Neural progenitor cell (in vitro differentiated cells): ENCODE measurements at places on chromosomes 6 and 20.
A peak's percentile ranks its signal among the peaks of the same experiment; 100 is the strongest.

- no peaks in the 10 kb centered on the region for H3K36me3 ChIP-seq
- H3K27me3 ChIP-seq = no peaks in the 10 kb centered on the region
- no peaks in the 10 kb centered on the region for H3K4me1 ChIP-seq
- no peak for DNase-seq
- no peak overlapping the region for H3K27ac ChIP-seq
Measured at GRCh38 chr20:8062756-8063155, 43.2 kb upstream of the TMX4 start.

DNA sequence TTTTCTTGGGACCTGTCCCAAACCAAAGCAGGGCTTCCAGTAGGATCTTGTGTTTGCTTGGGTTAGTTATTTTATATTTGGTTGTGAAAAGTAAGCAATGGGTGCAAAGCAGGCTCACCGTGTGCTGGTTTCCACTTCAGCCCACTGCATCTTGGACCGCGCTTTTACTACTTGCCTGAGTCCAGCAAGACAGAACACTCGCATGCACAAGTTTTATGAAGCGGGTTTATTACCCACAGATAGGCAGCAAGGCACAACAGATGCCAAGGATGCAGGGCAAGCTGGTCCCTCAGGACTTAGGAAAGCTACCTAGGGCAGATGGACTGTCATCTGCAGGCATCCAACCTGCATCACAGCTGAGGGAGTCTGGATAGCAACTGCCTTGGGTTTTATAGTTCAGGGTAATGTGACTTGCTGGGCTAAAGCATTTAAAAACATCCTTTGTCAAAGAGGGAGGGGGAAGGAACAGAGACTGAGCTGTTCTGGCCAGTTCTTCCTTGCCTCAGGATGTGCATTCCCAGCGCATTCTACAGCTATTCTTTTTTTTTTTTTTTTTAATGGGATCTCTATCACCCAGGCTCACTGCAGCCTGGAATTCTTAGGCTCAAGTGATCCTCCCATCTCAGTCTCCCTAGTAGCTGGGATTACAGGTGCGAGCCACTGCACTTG, 18.5 kb downstream of the CITED2 start:
- H3K4me3 ChIP-seq = no peak overlapping the region
- no peaks in the 10 kb centered on the region for H3K36me3 ChIP-seq
- no peaks in the 10 kb centered on the region for H3K27me3 ChIP-seq
- DNase-seq = no peak

DNA sequence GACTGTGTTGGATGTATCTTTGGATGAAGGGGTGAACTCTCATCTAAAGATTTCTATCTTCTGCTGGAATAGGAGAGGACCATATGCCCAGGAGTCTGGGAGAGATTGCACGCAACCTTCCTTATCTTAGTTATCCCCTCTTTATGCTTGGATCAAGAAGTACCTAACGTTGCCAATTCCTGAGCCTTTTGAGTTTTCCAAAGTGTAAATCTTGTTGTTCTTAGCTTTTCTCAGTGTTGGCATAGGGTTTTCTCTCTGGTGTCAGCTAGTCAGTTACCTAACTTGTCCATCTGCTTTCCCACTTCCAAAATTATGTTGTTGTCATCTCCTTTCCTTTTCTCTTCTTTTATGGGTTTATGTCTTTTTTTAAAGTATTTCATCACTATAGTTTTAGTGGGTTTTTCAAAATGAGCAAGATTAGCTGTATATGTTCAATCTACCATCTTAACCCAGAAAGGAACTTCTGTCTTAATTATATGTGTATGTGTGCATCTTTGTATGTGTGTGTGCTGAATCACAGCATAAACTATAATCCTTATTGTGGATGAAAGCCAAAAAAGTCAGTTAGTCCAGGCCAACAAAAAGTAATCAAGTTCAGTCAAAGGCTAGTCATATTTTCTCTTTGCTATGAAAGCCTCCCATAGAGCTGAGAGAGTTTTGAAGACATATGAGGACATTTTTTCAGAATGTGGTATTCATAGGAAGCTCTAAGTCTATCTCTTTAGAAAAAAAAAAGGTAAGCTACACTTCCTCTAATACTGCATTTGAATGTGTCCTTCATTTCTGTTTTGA, 72.1 kb downstream of the KHDC1L start:
- no peak overlapping the region for H3K4me3 ChIP-seq
- H3K4me1 ChIP-seq = no peaks in the 10 kb centered on the region
- H3K36me3 ChIP-seq = no peaks in the 10 kb centered on the region
- no peak for DNase-seq
- H3K27ac ChIP-seq = no peak overlapping the region

DNA sequence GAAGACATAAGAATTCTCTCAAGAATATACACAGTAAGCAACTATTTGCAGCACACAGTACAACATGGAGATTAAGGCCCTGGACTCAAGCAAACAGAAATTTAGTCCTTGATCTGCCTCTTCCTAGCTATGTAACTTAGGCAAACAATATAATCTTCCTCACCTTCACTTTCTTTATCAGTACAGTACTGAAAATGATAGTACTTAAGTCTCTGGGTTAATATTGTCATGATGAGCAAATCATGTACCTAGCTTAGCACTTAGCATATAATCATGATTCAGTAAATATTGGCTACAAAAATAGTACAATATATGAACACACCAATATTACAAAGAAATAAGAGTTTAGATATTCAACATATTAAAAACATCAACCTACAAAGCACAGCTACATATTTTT, 320.5 kb downstream of the HACE1 start:
- no peak for DNase-seq
- no peak overlapping the region for H3K27ac ChIP-seq
- H3K4me1 ChIP-seq = no peaks in the 10 kb centered on the region
- H3K36me3 ChIP-seq = no peaks in the 10 kb centered on the region
- H3K4me3 ChIP-seq = no peak overlapping the region
- no peaks in the 10 kb centered on the region for H3K27me3 ChIP-seq

GRCh38 chr6:147281895-147282565, 77.8 kb downstream of the STXBP5 start:
- DNase-seq = no peak
- H3K36me3 ChIP-seq = peaks cover 25% of the 10 kb centered on the region
- H3K27ac ChIP-seq = no peak overlapping the region
- H3K4me1 ChIP-seq = no peaks in the 10 kb centered on the region

DNA sequence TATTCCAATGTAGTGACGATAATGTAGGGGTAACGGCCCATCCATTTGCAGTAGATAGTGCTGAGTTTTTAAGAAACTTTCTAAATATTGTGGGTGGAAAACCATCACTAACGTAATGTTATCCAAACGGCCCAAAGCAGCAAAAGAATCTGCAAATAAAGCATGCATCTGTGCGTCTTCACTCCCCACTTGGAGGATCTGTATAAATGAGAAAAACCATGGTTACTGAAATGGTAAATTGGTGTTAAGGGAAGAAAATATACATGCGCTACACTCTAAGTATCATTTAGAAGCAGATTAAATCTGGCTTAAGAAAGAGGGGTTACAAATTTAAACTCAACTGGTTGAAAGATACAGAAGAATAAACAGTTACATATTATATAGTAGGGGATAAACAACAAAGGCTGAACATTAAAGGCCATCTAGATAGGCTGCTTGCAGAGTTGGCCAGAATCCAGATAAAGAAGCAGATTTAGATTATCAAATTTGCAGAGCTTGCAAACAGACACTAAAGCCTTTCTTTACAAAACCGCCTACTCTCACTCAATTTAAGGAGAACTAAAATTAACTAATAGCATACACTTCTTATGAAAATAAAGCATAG, 93.3 kb downstream of the SESN1 start:
- no peaks in the 10 kb centered on the region for H3K4me1 ChIP-seq
- H3K27ac ChIP-seq = no peak overlapping the region
- H3K27me3 ChIP-seq = no peaks in the 10 kb centered on the region
- no peak for DNase-seq
- no peaks in the 10 kb centered on the region for H3K36me3 ChIP-seq

GRCh38 chr6:25359891-25360290, 80.7 kb downstream of the CARMIL1 start:
- H3K27me3 ChIP-seq = no peaks in the 10 kb centered on the region
- no peaks in the 10 kb centered on the region for H3K36me3 ChIP-seq
- no peak for DNase-seq

- no peaks in the 10 kb centered on the region for H3K36me3 ChIP-seq
- H3K4me1 ChIP-seq = no peaks in the 10 kb centered on the region
- no peaks in the 10 kb centered on the region for H3K27me3 ChIP-seq
- H3K4me3 ChIP-seq = no peak overlapping the region
- no peak overlapping the region for H3K27ac ChIP-seq
Measured at GRCh38 chr6:124355146-124355545, 551.5 kb downstream of the NKAIN2 start.

DNA sequence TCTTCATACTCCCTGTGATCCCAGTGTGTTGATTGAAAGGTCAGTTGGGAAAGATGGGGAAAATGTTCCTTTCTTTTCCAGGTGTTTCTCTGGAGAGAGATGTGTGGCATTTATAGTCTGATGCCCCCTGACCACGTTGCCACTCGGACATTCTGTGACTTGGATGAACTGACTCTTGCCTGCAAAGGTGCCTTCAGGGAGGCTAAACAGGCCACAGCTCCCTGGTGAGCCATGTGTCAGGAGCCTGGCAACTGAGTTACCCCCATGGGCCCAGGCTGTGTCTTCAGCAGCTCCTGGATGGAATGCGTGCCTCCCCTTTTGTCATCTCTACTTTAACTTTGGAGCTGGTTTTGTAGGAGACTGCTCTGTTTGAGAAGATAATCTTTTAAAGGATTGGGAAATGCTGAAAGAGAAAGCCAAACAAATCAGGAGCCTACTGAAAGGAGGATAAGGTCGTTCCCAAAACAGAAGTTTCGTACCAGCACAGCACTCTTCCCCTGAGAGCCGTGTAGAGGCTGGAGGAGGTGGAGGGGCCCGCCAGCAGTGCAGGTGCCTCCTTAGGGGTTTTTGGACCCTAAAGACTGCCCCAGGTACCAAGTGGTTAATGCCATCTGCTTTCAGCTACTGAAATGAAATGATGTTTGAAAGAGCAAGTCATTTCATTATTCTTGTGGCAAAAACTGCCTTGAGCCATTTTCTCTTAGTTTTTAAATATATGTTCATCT, 322.8 kb downstream of the ZFAND3 start:
- H3K27me3 ChIP-seq = no peaks in the 10 kb centered on the region
- peak; percentile 21 for DNase-seq
- no peak overlapping the region for H3K4me3 ChIP-seq
- H3K27ac ChIP-seq = peak overlapping the region; percentile 72
- no peaks in the 10 kb centered on the region for H3K36me3 ChIP-seq

DNA sequence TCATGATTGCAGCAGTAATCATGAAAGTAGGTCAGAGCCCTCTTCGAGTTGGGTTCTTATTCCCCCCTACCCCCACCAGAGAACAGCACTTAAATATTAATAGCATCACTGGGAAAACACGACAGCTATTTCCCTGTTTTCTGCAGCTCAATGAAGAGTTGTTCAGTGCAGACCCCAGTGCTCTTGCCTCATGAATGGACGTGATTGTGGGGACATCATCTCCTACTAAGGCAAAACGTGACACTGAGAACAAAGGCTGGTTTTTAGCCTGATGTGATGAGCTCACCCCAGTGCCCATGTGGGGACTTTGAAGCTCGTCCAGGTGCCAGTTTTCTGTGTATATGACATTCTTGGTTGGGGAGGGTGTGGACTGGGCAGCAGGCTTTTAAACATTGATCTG, 105.9 kb downstream of the SLC35F1 start:
- no peak for DNase-seq
- no peaks in the 10 kb centered on the region for H3K27me3 ChIP-seq
- H3K4me3 ChIP-seq = no peak overlapping the region

DNA sequence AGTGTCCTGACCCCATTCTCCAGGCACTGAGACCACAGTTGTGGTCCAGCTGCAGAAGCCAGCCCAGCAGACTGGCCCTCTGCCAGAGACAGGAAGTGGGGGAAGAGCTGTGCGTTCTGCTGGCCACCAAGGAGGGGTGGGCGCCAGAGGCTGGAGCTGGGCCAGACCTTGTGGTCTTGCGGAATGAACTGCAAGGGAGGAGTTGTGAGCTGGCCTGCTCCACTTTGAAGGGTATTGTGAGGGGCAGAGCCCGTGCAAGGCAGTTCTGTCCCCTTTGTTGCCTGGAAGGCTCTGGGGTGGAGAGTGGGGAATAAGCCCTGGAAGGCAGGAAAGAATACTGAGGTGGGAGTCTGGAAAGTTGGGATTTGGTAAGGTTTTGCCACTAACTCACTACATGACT, 3.6 kb upstream of the MDFI start:
- no peak overlapping the region for H3K27ac ChIP-seq
- DNase-seq = peak; percentile 51
- peaks cover 69% of the 10 kb centered on the region for H3K27me3 ChIP-seq
- no peaks in the 10 kb centered on the region for H3K36me3 ChIP-seq
- H3K4me1 ChIP-seq = peaks cover 14% of the 10 kb centered on the region

GRCh38 chr6:110270165-110270564, 88.0 kb downstream of the METTL24 start:
- H3K27ac ChIP-seq = peak overlapping the region; percentile 34
- peak overlapping the region; percentile 8 for H3K4me3 ChIP-seq
- H3K4me1 ChIP-seq = peaks cover 27% of the 10 kb centered on the region
- H3K36me3 ChIP-seq = no peaks in the 10 kb centered on the region
- no peaks in the 10 kb centered on the region for H3K27me3 ChIP-seq

DNA sequence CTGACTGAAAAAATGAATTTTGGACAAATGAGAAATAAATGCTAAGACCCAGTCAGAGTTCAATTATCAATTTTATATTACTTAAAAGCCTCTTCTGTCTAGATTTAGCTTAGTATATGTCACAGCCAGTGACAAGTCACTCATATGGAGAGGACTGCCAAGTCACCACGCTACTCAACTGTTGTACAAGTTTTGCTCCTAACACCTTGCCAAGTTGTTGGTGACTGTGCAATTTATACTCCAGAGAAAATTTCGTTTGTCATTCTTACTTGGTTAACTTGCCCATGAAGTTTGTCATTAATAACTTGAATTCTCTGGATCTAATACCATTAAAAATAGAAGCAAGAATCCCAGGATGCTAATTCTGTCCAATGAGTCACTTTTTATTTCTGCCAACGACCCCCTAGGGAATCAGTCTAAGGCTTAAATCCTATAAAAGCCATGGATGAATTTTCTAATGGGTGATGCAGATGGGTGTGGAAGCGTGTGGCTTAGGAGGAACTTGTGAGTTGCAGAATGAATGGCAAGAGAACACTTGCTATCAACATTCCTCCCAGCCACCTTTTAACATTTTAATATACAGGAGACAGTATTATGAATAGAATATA, 30.4 kb upstream of the FBXO30 start:
- no peak overlapping the region for H3K4me3 ChIP-seq
- no peak overlapping the region for H3K27ac ChIP-seq
- no peak for DNase-seq
- no peaks in the 10 kb centered on the region for H3K27me3 ChIP-seq
- no peaks in the 10 kb centered on the region for H3K4me1 ChIP-seq
- no peaks in the 10 kb centered on the region for H3K36me3 ChIP-seq

DNA sequence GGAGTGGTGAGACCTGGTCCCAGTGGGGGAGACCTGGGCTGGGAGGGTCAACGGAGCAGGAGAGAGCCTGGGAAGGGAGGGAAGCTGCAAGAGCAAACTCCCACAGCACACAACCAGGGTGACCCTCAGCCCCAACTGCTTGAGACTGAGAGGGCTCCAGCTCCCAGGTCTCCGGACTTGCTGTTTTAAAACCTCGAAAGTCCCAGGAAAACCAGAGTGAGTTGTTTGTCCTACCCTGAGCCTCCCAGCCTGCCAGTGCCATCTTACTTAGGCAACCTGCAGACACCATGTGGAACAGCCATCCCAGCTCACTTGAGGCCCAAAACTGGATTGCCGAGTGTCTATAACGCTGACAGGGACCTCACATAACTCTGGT, 4.8 kb upstream of the NTSR1 start:
- peaks cover 36% of the 10 kb centered on the region for H3K27me3 ChIP-seq
- H3K4me1 ChIP-seq = peaks cover 5% of the 10 kb centered on the region
- no peak for DNase-seq
- H3K4me3 ChIP-seq = no peak overlapping the region
- H3K27ac ChIP-seq = no peak overlapping the region
